ENCODE measurements at places on chromosomes 2 and 18. TPM values are rescaled to one million over a fixed set of nuclear protein-coding genes. Genes with fewer than 3 reads are reported as not detected.

- DNase-seq = no peak
Observed at GRCh38 chr2:6398421-6398820, 467.3 kb downstream of the CMPK2 start.

- DNase-seq = no peak
Observed at GRCh38 chr18:12879840-12880540, 4.0 kb downstream of the PTPN2 start.

DNA sequence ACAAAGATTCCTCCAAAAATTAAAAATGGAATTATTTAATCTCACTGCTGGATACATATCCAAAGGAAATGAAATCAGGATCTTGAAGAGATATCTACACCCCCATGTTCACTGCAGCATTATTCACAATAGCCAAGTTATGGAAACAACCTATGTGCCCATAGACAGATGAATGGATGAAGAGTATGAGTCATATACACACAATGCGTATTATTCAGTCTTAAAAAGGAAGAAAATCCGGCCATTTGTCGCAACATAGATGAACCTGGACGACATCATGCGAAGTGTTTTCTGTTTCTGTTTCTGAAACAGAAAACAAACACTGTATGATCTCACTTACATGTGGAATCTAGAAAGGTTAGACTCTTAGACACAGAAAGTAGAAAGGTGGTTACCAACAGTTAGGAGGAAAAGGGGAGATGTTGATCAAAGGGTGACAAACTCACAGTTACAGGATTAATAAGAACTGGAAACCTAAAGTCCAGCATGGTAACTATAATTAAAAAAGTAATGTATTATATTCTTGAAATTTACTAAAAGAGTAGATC, 87.8 kb upstream of the ERBB4 start:
- DNase-seq = no peak

DNA sequence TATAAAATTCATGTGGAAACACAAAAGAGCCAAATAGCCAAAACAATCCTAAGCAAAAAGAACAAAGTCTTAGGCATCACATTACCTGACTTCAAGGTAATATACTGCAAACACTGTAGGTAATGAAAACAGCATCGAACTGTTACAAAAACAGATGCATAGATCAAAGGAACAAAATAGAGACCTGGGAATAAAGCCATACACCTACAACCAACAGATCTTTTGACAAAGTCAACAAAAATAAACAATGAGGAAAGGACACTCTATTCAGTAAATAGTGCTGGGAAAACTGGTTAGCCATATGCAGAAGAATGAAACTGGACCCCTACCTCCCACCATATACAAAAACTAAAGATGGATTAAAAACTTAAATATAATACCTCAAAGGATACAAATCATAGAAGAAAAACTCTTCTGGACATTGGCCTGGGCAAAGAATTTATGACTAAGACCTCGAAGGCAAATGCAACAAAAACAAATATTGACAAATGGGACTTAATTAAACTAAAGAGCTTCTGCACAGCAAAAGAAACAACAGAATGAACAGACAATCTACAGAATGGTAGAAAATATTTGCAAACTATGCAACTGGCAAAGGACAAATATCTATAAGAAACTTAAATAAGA, 218.0 kb downstream of the PHLPP1 start:
- no peak for DNase-seq

DNA sequence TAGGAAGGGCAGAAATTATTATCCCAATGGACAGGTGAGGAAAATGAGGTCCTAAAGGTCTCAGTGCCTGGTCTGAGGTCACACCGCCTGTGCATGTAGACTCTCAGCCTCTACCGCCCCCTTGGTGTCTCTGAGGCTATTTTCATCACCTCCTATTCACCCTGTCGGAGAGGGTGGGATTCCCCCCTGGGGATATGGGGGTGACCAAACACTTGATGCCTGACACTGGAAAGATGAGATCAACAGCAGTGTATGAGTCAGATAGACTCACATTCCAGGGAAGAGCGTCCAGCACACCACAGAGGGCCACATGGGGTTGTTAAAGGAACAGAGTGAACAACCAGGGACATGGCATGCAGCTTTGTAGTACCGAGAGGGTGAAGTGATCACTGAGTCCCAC, 199.7 kb downstream of the SMAD2 start:
- DNase-seq = no peak

DNA sequence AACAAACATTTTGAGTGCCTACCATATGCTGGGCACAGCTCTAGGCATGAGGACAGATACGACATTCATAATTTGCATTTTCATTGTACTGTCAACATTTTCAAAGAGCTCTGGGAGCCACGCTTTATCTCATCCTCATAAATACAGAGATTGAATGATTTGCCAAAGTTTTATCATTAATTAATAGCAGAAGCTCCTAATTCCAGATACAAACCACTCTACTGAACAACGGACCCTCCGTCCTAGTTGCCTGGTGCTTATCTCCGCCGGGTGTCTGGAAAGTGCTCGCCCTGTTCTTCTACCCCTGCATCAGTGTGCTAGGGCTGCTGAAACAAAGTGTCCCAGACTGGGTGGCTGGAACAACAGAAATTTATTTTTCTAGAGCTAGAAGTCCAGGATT, 23.8 kb downstream of the SERTAD2 start:
- DNase-seq = no peak

DNA sequence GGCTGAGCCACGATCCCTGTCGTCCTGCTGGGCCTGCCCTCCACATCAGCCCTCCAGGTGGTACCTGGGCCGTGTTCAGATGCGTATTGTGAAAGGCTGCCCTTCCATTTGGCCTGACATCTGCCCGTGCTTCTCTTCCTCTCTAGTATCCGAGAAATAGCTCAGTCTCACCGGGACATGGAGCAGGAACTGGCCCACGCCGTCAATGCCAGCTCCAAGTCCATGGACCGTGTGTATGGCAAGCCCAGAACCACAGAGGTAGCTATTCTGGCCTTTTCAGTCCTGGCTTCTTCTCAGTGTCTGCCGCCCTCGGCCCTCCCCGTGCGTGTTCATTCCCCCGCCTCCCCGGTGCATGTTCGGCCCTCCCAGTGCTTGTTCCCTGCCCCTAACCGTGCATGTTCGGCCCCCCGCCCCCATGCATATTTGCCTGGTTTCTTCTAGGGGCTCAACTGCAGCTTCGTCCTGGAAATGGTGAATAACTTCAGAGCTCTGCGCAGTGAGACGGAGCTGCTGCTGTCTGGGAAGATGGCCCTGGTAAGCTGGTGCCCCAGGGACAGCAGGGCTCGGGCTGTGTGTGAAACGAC, 104.3 kb downstream of the USP40 start:
- no peak for DNase-seq

DNA sequence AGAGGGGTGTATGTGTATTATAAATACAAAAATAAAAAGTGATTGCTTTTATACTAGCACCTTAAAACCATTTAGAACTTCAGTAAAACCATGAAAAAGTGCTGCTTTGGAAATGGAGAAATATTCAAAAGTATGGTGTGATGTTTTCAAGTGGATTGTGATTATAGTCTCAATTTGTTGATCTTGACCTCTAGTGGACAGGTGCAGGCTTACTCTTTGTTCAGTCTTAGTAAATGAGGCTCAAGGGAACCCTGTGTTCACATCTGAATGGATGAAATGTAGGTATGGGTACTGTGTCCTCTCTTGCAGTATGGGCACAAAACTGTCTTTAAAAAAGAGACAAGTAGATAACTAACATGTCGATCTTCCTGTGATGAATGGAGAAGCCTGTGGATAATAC, 145.8 kb downstream of the MCFD2 start:
- no peak for DNase-seq

SUCLG1 gene
- total RNA-seq = 139 TPM

GRCh38 chr2:98385050-98385699, 38.9 kb downstream of the CNGA3 start:
- peak; percentile 79 for DNase-seq

DNA sequence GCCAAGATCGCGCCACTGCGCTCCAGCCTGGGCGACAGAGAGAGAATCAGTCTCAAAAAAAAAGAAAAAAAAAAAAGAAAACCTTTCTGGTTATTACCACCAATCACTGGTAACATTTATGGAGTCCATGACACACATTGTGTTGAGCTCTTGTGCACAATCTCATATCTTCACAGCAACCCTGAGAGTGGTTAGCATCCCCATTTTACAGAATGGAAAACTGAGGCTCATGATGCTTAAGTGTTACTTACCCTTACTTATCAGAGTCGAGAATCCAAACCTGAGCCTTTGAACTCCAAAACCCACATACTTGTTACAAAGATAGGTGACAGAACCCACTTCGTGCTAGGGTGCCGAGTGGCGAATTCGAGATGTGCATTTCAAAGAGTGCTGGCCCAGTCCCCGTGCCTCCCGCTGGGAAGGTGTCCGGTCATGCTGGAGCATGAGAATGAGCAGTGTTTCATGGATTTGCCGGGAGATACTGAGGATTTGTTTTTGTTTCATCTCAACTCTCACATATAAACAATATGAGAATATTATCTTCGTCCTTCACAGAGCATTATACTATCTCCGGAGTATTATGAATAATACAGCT, 50.9 kb downstream of the CYP27C1 start:
- no peak for DNase-seq

DNA sequence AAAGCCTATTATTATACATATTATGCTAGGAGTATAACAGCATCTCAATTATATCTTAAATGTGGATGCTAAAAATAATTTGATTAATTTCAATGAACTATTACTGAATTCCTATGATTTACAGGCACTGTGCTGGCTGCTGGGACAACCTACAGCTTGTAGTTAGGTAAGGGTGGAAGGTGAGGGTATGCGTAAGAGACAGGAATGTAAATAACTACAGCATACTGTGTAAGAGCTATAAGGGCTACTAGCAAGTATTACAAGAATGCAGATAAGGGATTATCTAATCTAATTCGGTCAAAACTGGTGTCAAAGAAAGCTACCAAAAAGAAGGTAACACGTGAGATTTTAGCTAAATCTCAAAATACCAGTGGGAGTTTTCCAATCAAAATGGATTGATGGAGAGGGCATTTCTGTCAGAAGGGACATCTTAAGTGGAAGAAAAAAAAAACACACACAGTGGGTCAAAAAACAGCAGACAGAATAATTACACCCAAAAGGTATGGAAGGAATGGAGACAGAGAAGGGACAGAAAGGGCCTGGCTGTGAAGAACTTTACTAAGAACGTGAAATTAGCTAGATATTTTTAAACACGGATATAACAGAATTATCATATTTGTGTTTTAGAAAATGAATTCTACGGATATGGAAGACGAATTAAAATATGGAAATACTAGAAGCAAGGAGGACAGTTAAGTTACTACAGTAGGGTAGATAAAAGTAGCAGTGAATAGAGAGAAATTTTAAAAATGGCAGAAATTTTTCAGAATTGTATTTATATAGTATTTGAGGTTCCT, 47.1 kb downstream of the STRN start:
- DNase-seq = no peak

IL36A gene
- total RNA-seq = not detected

GRCh38 chr2:123207245-123207644, 817.8 kb upstream of the CNTNAP5 start:
- DNase-seq = no peak

- DNase-seq = no peak
Observed at GRCh38 chr18:65363911-65364632, 386.7 kb upstream of the CDH7 start.

CNDP1 gene
- not detected for total RNA-seq

GRCh38 chr2:33577668-33578067, 21.4 kb downstream of the FAM98A start:
- no peak for DNase-seq

- peak; percentile 81 for DNase-seq
Observed at GRCh38 chr2:85705680-85706039, 11.5 kb downstream of the GNLY start.

DNA sequence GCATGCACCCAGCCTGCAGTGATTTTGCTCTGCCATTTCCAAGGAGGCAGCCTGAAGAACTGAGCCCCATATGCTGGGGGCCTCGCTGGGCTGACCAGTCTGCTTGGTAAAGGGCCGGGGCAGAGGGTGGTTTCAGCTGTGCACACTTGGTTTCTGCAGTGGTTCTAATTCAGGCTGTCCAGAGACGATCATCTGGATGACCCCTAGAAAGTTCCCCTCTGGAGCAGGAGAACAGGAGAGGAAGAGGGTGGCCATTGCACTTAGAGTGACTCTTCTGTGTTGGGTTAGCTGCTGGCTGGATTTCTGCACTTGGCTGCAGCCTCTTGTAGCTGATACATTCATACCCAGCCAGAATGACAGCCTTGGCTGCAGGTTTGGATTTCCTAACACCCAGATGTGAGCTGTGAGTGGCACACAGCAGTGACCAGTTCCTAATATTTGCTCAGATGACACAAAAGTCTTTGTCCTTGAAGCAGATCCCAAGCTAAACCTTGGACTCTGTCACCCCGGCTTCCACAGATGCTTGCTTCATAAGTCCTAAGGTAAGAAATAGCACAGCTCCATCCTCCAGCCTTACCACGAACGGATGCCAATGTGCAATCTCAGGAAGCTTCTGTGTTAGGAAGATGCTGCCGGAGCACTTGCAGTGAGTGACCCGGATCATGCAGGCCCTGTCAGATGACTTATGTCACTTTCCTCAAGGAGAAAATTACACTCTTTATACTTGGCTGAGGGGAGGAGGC, 105.6 kb downstream of the HNRNPLL start:
- peak; percentile 69 for DNase-seq

DNA sequence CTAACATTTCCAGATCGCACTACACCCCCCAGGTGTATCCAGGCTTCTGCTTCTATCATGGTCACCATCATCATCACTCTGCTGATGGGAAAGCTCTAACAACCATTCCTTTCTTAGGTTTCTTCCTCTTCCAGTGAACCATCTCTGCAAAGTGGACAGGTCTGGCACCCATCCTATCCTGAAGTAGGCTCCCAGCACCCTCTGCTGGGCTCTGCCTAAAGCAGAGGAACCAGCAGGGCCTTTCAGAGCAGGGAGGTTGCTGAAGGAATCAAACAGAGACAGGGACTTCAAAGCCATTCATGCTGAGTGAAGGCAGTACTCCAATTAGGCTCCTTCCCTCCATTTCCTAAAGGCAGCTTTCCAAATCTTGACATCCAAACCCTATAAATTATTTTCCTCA, 27.2 kb upstream of the SATB2 start:
- no peak for DNase-seq

- no peak for DNase-seq
Observed at GRCh38 chr2:170576296-170576695, 138.8 kb upstream of the SP5 start.

FTCDNL1 gene
- 3.5 TPM for total RNA-seq

GRCh38 chr2:195838002-195838401, 181.0 kb downstream of the SLC39A10 start:
- DNase-seq = no peak

CREG2 gene
- total RNA-seq = not detected

DNA sequence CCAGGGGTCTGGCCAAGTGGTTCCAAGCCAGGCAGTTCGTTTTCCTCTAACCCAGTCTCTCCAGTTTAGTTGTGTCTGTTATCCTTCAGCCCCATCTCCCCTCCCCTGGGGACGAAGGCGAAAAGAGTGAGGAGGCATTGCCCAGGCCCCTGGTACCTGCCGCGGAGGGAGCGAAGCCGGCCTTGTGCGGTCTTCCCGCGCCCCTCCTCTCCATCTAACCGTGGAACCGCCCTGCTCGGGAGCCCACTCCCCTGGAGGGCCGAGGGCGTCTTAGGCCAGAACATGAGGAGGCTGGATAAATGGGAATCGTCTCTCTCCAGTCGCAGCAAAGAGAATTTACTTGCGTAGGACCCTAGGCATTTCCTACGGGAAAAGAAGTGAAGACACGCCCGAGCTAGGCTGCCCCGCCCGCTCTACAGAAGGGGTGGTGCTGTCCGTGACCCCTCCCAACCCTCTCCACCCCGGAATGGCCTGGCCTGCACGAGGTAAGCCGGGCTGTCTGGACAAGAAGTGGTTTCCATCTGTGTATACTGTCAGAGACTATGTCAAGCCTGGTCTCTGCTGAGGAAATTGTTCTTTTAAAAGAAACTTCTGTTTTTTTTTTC, 156.2 kb downstream of the MIB1 start:
- no peak for DNase-seq

IL1B gene
- 2.6 TPM for total RNA-seq

GRCh38 chr18:62957885-62958472, 242.6 kb downstream of the PHLPP1 start:
- no peak for DNase-seq

All from right atrium auricular region (tissue), 2 donors.